ENCODE measurements at places on chromosomes 7 and 10.

GRCh38 chr10:43385412-43386004 lies 14.1 kb downstream of the FXYD4 start:
- no peak for DNase-seq

DNA sequence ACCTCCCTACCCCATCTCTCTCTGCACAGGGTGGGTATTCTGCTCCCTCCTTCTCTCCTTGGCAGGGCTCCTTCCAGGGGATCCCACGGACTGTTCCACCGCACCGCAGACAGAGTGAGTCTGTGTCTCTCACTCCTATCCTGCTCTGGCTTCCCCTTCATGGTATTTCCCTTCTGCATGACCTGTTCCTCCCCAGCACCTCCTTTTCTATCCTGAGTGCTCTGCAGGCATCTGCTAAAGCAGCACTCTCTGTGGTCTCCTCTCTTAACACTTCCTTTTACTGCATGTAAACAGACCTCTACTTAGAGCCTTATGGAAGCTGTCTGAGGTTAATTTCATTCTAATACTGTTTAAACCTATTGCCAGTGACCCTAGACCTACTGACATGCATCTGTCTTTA lies 171.5 kb downstream of the CCSER2 start:
- no peak for DNase-seq

DNA sequence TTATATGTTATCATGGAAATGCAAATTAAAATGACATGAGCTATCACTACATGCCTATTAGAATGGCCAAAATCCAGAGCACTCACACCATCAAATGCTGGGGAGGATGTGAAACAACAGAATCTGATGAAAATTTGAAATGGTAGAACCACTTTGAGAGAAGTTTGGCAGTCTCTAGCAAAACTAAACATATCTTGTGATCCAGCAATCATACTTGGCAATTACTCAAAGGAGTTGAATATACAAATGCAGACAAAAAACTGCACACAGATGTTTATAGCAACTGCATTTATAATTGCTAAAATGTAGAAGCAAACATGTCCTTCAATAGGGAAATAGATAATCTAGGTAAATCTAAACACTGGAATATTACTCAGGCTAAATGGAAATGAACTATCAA lies 1164.9 kb downstream of the DNAJB9 start:
- DNase-seq, result no peak

DNA sequence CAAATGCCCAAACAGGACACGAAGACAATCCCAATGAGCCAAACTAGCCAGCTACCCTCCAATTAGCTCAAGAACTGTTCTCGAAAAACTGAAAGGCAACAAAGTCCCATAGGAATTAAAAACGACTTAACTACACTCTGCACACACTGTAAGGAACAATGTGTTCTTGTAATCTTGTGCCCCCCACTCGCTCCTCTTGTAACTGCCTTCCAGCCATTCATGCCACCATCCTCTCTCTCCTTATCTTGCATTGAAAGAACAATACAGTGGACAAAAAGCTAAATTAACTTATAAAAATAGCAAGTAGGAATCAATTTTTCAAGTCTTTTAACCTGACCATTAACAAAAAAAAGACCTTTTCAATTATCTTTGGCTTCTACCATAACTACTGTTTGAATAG lies 2.9 kb downstream of the CYTH3 start:
- DNase-seq, result no peak

GRCh38 chr10:52752801-52753445 lies 19.7 kb downstream of the MBL2 start:
- DNase-seq, result no peak

DNA sequence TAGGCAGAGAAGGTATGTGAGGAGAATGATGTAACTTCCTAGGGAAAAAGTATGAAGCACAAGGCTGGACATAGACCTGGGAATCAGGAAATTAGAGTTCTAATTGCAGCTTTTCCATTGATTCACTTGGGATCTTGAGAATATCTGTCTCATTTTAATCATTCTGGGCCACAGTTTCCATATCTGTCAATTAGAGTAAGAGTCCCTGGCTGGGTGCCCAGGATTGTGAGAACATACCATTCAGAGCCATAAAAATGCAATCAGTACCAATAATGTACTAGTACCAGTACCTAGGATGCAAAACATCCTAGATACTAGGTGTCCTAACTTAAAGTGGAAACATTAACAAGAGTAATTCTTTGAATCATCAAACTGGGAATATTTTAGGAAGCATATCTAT lies 29.6 kb downstream of the CAV1 start:
- no peak for DNase-seq

- no peak for DNase-seq
Measured at GRCh38 chr10:11898372-11899066, 75.4 kb downstream of the PROSER2 start.

DNA sequence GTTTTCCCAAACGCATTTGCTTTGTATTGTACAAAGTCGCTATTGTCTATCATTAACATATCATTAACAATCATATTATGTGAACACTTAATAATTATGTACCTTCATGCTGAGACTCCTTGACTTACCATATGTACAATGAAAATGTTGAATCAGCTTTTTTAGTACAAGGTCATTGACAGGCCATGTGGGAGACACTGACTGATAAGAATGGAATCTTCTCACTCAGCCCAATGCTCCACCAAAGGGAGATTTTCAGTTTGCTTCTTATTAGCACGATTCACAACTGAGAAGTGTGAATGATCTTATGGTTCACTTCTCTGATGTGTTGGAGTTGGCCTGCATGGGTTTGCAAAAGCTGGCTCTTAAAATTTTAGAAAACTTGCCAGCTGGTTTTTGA lies 253.5 kb upstream of the TEX47 start:
- no peak for DNase-seq

- DNase-seq, result no peak
Measured at GRCh38 chr7:28704706-28705105, 253.4 kb downstream of the TRIL start.

DNA sequence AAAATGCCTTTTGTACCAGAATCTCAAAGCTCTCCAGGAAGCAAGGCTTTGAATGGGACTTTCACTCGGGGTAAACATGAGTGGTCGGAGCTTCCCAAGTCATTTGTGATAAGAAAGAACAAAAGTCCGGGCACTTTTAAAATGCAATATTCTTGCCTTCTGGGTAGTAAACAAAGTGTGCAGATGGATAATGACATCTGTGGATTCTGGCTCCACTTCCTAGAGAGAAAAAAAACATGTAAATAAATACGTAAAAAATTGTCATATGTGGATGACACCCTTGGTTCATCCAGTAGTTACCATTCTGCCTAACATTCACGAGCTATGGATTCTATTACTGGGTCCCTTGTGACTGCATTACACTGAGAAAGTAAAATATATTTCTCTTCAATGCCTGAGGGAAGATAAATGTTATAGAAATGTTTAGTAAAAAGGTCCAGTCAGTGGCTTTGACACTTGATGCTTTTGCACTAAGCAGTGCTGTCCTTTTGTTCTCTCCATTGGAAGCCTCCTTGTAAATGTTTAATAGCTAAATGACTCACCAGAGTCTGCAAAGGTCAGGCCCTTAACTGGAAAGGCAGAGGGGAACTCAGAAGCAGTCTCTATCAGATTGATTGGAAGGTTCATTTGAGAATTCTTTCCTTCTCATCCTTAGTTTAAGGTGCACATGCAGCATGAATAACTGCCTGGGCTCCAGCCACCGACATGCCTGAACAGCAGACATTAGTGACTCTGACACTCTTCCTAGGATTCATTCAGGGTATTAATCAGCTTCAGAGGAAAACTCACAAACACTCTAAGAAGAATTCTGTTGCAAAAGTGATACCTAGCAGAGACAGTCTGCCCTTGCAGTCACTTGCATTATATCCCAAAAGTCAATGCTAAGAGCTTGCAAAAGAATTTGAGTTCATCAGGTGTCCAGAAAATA lies 11.7 kb upstream of the EDRF1 start:
- DNase-seq, result no peak

- DNase-seq, result no peak
Measured at GRCh38 chr10:12848439-12849173, 152.9 kb downstream of the CCDC3 start.

DNA sequence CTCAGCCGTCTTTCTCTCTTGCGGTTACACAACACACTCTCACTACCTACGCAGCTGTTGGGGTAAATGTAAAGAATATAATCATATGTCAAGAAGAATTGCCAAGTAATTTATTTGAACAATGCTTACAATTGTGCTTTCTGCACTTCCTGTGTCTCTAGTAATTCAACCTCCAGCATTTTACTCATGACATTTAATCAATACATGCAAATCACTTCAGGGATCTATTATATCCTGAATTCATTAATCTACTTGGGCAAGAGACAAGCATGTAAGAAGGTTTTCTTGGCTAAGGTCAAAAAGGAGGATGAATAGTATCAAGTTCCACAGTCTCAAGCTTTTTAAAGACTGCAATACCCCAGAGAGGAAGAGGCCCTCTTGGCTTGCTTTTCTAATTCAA lies 562.9 kb upstream of the ADARB2 start:
- DNase-seq, result no peak

DNA sequence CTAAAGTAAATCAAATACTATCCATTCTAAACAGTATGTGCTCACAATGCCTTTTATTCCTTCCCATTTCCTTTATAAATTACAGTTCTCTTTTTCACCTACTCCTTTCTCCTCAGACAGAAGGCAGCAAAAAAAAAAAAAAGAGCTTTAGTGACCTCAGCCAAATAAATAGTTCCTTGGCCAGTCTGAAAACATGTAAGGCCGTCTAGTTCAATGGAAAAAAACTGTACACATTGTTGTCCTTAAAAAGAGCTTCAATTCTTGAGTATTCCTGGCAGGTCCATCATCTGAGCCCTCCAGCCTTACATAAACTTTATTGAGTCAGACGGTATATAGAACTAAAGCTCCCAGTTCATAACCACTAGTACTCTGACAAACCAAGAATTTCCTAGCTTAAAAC lies 185.4 kb downstream of the CACNA2D1 start:
- DNase-seq, result no peak

DNA sequence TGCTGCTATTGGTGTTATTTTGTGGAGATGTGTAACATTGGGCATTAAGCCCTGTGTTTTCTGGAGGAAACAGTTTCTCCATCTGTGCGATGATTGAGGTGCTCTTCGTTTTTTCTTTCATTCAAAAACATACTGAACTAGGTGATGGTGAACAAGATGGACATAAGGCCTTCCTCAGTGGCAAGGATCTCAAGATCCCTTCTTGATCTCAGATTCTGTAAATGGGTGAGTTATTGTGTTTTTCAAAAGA lies 759 bp upstream of the ELAPOR2 start:
- DNase-seq, result no peak

GRCh38 chr10:30169342-30169741 lies 110.0 kb upstream of the JCAD start:
- no peak for DNase-seq

DNA sequence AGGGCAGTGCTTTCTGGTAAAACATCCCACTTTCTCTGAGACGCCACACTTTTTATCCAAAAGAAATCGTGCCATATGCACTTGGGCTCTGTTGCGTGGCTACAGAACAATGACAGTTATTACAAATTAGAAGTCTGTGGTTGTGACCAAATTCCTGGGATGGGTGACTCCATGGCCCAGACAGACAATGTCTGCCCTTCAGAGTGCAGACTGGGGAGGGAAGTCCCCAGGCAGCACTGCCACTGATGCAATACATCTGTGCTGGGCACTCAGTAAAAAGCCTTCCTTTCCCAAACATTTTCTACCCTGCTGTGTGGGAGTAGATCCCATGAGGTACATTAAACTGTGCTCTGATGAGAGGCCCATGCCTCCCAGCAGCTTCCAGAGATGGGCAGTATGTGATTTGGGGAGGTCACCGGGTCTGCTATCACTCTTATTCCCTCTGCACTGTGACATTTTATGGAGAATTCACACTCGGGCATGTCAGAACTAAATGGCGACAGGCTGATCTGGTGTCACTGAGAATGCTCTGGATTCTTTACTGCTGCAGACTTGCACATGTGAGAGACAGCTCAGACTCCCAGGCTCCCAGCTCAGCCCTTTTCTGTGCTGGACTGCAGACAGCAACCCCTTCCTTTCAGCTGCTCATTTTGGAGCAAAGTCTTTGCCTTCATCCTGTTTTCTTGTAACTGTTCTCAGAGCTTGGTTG lies 243.5 kb upstream of the ZNF32 start:
- no peak for DNase-seq

GRCh38 chr7:131145026-131145425 lies 182.7 kb upstream of the MKLN1 start:
- no peak for DNase-seq

DNA sequence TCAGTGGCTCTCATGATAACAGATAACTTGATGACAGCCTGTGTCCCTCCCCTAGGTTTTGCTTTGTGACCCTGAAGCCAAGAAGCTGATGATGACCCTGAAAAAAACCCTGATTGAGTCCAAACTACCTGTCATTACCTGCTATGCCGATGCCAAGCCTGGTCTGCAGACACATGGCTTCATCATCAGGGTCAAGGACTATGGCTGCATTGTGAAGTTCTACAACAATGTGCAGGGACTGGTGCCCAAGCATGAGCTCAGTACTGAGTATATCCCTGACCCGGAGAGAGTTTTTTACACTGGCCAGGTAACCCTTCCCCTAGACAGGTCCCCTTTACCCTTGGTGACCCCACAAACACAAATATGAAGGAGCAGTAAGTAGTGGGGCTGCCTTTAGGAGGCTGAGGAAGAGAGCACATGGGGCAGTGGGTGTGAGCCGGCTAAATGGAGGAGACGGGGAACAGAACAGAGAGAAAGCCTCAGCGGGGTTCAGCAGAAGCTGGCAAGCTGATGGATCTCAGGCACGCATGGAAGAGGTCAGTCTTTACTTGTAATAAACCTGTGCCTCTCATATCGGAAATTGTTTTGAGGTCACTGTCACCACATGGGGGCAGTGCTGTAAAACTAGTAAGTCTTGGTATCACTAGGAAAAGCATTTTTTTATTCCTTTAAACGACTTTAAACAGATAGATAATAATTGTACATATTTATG lies 20.2 kb downstream of the PDCD11 start:
- DNase-seq, result peak; percentile 20

DNA sequence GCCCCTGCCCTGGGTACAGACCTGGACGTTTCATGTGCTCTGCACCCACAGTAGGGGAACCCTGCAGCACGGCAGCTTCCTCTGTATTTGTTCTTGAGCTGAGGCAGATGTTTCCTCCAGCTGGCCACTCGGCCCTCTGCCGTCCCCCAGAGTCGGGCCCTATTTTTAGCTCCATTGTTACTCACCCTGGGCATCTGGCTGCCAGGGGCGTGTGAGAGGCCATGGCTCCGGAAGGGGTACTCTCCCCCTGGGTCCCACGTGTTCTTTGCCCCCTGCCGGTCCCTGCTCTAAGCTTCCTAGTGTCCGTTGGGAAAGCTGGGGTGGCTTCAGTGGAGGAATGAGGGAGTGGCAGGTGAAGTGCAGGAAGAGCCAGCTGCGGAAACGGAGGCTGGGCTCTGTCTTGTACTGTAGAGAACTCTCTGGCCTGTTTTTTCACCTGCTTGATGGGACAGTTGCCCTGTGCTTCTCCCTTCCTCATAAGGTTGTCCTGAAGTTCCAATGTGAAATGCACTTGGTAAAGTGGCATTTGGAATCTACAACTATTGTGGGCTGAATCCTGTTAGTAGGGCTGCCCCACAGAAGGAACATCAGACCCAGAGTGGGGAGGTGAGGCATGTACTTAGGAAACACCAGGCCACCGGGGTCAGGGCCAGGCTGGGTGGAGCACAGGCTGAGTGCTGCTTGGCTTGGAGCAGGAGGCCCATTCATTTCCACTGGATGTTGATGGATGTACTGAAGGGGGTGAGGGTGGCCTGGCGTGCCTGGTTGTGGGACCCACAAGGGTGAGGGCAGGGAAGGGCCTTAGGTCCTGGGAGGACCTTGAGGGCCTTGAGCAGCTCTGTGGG lies 30.6 kb downstream of the PALD1 start:
- no peak for DNase-seq

GRCh38 chr7:114922026-114922651 lies at the start of gene MDFIC:
MDFIC (plus strand) TSS chr7:114922094; CDS start chr7:114923034, 940 bp downstream.
- peak; percentile 66 for DNase-seq

GRCh38 chr7:70457883-70458680 lies 673.9 kb upstream of the GALNT17 start:
- no peak for DNase-seq
